ENCODE measurements at places on chromosomes 2 and 18.
A peak's percentile ranks its signal among the peaks of the same experiment; 100 is the strongest.

DNA sequence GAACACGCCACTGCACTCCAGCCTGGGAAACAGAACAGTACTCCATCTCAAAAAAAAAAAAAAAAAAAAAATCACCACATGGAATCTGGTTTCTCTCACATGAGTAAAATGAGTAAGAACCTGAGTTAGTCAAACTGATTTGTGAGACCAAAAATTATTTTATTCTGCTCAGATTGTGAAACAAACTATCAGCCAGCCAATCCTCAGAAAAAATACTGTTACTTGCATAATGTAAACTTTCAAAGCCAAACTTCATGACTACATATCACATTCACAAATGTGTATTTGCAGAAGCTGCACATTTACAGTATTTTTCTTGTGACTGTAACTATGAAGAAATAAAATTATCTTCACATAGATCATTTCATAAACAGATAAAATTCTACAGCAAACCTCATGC is 23.2 kb downstream of the SUMO1 start:
- DNase-seq = no peak

GRCh38 chr2:27960237-27960912 is 69.8 kb downstream of the BABAM2 start:
- peak; percentile 56 for DNase-seq

DNA sequence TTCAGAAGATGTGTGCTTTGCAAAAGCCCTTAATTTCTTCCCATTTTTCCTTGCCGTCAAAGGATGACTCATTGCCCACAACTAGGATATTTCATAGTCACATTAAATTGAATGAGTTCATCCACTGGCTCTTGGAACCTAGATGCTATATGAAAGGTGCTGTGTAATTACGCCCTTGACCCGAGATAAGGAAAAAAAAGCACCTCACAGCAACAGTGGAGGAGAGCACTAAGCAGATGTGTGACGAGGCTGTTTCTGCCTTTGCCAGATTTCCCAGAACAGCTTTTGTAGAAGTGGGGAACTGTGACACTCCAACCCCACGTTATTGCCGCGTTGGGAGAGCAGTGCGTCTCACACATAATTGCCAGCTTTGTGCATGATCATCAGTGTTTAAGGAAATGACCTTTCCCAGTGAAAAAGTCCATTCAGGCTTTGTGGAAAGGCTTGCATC is 33.3 kb upstream of the TMEM87B start:
- no peak for DNase-seq

GRCh38 chr2:13607139-13607538 is 890.4 kb downstream of the TRIB2 start:
- no peak for DNase-seq

DNA sequence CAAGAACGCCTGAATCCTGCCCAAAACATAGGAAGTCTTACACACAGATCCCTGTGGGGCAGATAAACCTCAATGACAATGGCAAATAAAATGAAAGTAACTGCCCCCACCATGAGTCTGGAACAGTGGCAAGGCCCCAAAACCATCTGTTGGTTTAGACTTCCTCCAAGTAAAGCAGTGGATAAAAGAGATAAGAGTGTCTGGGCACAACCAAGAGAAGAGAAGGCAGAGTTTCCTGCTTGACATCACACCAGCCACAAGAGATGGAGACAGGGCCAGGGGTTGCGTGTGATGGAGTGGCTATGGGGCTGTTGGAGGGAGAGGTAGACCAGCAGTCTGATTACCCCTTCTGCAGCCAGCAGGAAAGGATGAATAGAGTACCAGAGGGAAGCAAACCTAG is 212.1 kb upstream of the POU3F3 start:
- DNase-seq = no peak

DNA sequence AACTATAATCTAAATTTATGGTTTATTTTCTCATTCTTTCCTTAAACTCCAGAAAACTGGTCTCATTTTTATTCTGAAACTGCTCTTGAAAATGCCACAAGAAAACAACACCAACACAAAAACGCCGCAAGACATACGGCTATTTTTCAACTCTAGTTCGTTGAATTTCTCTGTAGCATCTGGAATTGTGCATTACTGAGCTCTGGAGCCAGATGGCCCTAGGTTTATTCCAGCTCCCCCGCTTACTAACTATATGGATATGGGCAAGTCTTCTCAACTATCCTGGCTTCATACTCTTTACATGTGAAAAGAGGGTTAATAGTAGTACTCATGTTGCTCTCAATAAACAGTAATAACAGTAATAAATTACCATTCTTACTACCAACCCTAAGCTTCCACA is 19.9 kb downstream of the FAM98A start:
- no peak for DNase-seq

GRCh38 chr2:105911425-105911824 is 166.7 kb downstream of the NCK2 start:
- no peak for DNase-seq

GRCh38 chr18:4511166-4511565 is 56.1 kb upstream of the DLGAP1 start:
- no peak for DNase-seq

DNA sequence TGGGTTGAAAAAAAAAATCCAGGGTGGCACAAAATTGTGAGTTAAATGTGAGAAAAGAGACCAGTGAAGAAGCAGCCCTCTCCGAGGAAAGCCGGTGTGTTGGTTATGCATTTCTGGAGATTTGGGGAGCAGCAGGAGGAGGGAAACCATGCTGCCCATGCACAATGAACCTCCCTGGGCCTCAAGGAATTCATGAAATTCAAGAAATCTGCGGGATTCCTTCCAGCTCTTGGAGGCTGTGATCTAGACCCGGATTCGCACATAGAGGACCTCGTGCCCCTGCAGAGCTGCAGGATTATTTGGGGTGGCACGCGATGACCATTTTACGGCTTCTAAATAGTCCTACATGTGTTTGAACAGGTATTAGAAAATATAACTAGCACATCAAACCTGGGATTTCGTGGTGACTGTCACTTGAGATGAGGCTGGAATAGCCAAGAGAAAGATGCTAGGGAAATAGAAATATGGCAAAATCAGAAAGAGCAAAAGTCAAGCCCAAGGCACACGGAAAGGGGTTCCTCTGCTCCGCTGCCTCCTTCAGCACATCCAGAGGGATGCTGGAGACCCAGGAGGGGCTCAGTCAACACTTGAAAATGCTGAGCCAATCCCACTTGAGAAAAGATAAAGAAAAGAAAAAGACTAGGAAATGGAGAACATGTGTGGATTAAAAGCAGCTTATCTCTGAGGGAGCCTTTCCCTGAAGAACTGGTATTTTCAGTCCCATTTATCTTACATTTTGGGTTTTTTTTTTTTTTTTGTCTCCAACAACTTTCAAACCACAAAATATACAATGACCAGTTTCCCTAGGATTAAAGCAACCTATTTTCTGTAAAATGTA is 22.0 kb downstream of the KCTD1 start:
- no peak for DNase-seq

GRCh38 chr2:76613330-76613729 is 902.6 kb upstream of the GCFC2 start:
- no peak for DNase-seq

DNA sequence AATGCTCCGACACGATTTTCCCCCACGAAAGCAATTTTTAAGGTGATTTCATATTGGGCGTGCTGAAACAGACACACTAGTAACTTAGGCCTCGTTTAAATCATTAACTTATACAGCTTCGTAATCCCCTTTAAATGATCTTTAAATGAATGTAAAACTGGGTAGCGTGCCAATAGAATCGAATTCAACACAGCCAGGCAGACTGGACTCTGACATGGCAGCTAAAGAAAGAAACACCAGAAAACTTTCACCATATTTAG is 2.4 kb upstream of the ID2 start:
- no peak for DNase-seq

- no peak for DNase-seq
Measured at GRCh38 chr2:39568561-39569006, 97.1 kb upstream of the TMEM178A start.

GRCh38 chr2:174048243-174048642 is 83.1 kb upstream of the SP3 start:
- no peak for DNase-seq

GRCh38 chr18:12651651-12652050 is 6.3 kb downstream of the SPIRE1 start:
- no peak for DNase-seq

- DNase-seq = no peak
Measured at GRCh38 chr2:173290518-173290917, 64.2 kb upstream of the CDCA7 start.

DNA sequence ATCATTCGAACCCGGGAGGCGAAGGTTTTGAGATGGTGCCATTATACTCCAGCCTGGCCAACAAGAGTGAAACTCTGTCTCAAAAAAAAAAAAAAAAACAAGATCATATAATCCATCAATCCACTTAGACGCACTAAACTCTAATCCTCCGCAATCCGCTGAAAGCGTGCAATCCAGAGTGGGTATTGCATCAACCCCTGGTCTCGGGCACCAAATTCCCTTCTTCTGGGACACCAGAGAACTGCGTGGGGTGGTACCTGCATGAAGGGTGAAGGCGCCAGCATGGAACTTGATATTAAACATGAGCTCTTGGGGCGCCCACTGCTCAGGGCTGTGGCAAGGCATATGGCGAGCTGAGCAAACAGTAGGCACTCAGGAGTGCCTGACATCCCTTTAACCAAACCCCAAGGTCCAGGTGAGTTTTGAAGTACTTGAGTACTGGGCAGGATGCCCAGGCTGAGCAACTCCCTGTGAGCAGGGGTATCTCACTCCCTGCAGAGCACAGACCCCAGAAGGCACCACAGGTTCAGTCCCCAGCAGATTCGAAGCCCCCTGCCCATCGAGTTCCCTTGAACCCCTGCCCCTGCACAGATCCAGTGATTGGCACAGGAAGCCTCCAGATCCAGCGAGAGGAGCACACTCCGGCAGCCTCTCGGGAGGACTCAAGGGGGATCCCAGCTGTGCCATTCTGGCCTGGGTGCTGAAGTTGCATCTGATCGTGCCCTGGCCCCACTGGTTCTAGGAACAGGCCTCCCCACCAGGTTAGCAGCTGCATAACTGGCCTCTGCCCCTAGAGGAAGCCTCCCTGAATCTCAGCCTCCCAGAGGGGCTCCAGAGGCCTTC is 8.0 kb downstream of the ALPI start:
- no peak for DNase-seq

DNA sequence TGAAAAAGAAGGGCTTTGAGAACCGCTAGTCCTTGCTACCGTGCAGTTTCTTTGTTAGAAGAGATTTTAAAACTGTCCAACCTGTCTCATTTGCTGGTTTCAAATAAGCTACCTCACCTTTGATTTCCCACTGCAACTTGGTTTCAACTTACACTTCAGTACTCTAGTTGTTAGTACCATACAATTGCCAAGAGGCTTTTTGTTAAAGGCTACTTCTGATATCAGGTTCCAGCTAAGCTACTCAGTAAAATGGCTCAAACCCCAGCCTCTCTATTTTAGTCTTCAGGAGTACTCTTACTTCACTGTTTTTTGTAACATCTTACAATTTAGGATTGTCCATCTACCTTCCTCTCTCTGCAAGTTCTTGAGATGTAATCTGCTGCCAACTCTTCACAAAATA is 91.6 kb downstream of the INO80D start:
- DNase-seq = no peak

- no peak for DNase-seq
Measured at GRCh38 chr2:20707601-20708000, 40.7 kb downstream of the GDF7 start.

GRCh38 chr18:22124970-22125369 is 44.4 kb upstream of the GATA6 start:
- no peak for DNase-seq

- no peak for DNase-seq
Measured at GRCh38 chr18:4391859-4392258, 63.2 kb downstream of the DLGAP1 start.

- no peak for DNase-seq
Measured at GRCh38 chr2:38494394-38494793, 108.3 kb downstream of the HNRNPLL start.

- DNase-seq = peak; percentile 86
Measured at GRCh38 chr2:24049485-24050021, at the start of gene FKBP1B. Gene FKBP1B (plus strand): TSS chr2:24049741. CDS start chr2:24049850, 109 bp downstream.

- no peak for DNase-seq
Measured at GRCh38 chr2:123095219-123095835, 929.8 kb upstream of the CNTNAP5 start.

DNA sequence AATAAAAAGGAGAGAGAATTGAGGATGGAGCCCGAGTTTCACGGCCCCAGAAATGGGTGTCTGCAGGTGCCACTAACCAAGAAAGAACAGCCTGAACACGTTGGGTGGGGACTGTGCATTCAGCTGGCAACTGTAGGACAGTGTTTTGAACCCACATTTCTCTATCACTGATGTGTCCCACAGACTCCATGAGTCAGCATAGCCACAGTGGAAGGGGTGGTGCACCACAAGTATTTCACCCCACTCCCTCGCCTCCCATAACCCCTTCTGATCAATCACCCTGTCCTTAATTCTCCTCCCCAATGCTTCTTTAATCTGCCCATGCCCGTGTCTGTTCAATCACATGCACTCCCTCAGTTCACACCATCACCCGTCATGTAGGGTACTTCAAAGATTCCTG is 291.5 kb downstream of the ZNF516 start:
- DNase-seq = no peak

DNA sequence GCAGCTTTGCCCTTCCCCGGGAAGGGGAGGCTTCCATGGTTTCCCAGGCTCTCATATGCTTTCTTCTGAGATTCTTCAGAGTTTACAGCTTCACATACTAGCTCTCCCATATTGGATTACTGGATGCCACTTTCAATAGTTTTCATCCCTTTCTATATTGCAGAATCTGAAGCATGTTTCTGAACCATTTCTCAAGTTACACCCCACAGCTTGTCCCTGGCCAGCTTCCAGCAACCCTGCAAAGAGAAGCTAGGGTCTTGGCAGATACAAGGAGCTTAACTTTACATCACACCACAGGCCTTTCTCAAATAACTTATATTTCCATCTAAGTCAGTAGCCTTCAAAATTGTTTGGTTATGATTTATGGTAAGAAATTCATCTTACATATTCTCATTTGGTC is 39.6 kb downstream of the LHCGR start:
- DNase-seq = no peak

- DNase-seq = no peak
Measured at GRCh38 chr18:49879271-49879580, 65.9 kb upstream of the ACAA2 start.

DNA sequence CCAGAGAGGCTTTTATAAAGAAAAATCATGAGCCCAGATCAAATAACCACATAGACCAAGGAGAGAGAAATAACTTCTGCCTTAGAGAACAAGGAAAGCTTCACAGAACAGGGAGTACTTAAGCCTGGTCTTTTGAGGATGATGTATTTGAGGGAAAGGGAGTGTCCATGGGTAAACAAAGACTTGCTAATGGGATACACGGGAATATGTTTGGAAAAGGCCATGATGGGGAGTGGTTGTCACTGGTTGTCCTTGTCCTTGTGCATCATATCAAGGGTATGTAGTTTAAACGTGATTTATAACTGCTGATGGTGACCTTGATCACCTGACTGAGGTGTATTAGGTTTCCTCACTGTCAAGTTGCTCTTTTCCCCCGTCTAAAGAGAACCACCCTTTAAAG is 169.9 kb downstream of the FAM210A start:
- DNase-seq = no peak

- no peak for DNase-seq
Measured at GRCh38 chr18:63320975-63321265, 1.4 kb upstream of the BCL2 start.

- DNase-seq = no peak
Measured at GRCh38 chr2:218327451-218328210, 29.0 kb upstream of the CATIP start.

Measured in activated CD8-positive, alpha-beta memory T cell treated with anti-CD3 and anti-CD28 coated beads, Interleukin-2, amount 10 ng/mL, durations not matched to agents 7 days and 5 days (primary cell).